ENCODE measurements at places on chromosomes 6 and 20. TPM values are rescaled to one million over a fixed set of nuclear protein-coding genes. Genes with fewer than 3 reads are reported as not detected.

- DNase-seq: peak; percentile 36
Measured at GRCh38 chr6:10465629-10466499, 51.0 kb upstream of the TFAP2A start.

DNA sequence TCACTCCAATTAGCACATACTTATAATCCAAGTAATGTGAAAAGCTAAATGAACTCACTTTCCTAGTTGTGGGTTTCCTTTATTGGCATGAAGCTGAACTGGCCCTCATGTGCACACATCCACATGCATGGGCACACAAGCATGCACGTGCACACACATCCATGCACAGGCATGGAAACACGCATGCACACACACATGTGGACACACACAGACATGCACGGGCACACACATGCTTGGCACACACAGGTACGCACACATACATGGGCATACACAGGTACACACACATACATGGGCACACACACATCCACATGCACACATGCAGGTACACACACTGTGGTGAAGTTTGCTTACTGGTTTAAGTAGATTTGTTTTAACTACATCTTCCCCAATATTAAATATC is 23.8 kb downstream of the SYNDIG1 start:
- no peak for DNase-seq

GRCh38 chr20:44690781-44691423 is 24.3 kb upstream of the CCN5 start:
- DNase-seq: no peak

GRCh38 chr6:168158213-168158979 is 79.4 kb upstream of the FRMD1 start:
- DNase-seq: no peak

DNA sequence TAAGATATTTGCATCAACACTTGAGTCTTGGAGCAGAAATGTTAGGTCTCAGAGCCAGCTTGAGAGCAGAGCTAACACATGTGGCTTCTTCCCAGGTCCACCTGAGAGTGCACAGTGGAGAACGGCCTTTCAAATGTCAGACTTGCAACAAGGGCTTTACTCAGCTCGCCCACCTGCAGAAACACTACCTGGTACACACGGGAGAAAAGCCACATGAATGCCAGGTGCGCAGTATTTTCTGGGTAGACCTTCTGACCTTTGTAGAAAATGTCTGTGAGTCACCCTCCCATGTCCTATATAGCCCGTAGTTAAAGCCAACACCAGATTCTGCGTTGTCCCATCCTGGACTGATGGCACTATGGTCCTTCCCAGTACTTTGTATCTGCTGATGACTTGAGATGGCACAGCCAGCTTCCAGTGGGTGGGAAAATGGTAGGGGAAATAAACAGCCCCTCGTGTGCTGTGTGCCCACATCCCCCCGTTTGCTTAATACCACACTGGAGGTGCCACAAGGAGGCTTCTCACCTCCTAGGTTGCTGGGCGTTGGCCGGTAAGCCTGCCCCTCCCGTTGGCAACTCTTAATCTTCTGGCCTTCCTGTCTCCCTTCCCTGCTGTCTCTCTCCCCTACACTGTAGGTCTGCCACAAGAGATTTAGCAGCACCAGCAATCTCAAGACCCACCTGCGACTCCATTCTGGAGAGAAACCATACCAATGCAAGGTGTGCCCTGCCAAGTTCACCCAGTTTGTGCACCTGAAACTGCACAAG is 20.3 kb downstream of the PRDM1 start:
- DNase-seq: no peak

GRCh38 chr6:15194453-15194852 is 51.4 kb upstream of the JARID2 start:
- DNase-seq: no peak

- DNase-seq: peak; percentile 88
Measured at GRCh38 chr6:72746276-72746675, 124.4 kb downstream of the KCNQ5 start.

DNA sequence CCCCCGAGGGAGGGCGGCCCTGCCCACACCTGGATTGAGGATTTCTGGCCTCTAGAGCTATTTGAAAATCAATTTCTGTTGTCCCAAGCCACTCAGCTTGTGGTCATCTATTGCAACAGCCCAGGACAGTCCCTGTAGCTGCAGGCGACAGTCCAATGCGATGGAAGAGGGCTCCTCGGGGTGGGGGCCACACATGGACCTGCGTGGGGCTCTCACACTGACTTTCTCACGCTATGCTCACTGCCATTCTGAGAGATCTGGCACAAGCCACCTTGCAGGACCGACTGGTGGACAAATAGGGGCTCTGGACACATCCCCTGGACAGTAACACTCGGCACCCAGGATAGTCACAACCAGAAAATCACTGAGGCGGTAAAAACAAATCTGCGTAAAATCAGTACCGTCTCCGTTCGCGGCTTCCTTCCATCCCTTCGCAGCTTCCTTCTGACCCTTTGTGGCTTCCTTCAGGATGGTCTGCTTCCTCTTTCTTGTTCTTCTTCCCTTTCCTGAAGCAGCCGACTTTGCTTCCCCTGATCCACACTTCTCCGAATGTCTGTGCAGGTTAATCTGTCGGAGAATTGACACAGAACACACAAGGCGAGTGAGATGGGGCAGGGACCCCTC is 21.8 kb downstream of the CTCFL start:
- DNase-seq: no peak

DNA sequence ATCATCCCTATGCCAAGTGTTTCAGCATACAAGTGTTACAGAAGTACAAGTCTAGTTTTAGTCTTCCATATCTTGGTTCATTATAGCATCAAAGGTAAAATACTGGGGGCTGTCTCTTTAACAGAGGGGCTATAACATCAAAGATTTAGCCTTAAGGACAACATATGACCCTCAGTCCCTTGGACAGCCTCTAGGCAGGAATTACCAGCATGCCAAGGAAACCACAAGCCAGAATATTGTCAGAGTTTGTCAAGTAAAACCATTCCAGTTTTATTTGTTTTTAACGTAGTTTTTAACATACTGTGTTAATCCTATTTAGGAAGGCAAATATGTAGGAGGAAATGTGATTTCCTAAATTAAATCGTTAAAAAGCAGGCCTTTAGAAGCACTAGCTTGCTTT is 18.6 kb downstream of the ZKSCAN8 start:
- no peak for DNase-seq

- DNase-seq: no peak
Measured at GRCh38 chr20:21090721-21091120, 15.4 kb downstream of the LINC00237 start.

DNA sequence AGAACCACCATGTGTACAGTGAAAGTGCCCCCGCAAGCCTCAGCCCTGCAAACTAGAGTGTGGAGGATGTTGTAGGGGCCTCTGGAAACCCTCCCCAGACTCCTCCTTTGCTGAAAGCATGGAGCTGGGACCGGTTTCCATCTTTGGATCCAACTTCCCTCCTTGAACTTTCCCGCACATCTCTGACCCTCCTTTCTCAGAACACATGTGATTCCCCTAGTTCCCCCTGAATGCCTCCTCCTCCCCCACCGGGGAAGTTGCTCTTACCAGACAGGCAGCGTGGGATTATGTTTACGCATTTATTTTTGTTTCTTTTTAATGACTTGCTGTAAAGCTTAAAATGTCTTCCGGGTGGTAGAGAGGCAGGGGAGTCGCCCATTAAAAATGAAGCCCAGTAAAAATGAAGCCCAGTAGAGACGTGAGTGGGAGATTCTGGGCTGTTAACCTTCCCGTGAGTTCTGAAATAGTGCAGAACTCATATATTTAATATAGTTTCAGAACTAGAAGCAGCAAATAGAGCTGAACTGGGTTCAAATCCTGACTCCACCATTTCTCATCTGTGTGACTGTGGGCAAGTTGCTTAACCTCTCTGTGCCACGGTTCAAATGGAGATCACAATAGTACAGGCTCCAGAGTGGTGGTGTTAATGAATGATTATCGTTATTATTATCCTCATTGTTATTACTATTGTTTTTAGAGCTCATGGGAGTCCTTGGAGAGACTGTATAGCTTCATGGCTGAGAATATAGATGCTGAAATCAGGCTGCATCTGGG is 8.0 kb upstream of the PTPN1 start:
- DNase-seq: no peak

DNA sequence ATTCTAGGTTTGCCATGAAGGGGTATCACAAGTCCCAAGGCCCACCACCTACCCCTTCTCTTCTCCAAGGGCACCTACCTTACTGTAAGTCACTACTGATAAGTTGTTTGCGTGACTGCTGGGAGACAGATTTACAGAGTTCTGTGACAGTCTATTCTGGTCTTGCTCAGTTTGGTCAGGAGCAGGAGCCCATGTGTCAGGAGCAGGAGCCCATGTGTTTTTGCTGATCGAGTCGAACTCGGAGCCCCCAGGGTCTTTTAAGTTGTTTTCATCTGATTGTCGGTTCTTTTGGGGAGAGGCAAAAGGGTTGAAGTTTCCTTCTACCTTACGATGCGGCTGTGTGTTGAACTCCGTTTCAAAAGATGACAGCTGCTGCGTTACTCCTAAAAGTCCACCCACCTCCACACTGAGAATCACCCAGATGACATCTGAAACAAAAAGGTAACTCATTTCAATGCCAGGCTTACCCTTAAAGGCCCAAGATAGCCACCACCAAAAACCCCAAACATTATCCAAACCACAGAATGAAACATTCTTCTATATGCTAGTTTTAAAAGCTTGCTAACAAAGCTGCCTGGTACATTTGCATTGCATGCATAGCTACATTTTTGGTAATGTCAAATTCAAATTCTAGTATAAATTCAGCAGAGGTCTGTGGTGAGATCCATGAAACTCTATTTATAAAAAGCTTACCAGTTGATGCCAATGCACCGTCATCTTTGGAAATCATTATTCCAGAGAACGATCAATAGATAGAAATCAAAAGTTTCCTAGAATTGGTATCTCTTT is 50.5 kb upstream of the SPDEF start:
- no peak for DNase-seq

DNA sequence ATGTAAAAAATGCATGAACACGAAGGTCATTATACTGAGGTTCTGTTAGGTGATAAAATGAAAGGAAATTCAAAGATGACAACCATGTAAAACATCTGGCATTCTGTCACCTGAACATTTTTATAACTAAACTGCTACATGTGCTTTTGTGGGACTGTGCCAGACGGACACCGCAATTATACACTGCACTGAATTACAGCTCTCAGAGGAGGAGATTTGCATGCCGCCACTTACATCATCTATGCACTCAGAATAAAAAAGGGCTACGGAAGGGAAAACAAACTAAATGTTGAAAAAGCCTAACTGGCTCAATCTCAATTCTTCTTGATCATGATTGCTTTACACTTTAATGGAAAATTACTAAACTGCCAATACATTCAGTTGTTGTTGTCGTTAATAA is 614.0 kb upstream of the EYS start:
- DNase-seq: no peak

DNA sequence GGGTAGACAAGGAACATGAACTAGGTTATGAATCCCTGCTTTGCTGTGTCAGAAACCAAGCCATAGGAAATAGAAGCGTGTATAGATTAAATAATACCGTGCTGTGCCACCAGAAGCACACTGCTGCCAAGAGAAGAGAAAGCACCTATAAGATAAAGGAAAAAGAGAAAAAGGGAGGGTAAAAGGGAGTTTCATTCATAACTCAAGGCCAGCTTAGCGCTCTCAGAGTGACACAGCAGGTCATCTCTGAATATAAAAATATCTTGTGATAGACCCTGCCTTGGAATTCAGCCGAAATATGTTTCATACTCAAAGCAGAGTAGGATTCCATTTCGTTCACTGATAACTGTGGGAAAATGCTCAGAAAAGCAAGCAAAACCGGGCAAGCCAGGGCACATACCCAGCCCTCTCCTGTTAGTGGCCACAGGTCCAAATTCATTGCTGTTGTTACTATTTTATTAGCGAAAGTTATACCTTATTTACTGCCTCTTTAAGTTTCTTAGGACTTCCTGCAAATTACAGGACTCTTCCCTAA is 8.7 kb downstream of the JAG1 start:
- peak; percentile 83 for DNase-seq

DNA sequence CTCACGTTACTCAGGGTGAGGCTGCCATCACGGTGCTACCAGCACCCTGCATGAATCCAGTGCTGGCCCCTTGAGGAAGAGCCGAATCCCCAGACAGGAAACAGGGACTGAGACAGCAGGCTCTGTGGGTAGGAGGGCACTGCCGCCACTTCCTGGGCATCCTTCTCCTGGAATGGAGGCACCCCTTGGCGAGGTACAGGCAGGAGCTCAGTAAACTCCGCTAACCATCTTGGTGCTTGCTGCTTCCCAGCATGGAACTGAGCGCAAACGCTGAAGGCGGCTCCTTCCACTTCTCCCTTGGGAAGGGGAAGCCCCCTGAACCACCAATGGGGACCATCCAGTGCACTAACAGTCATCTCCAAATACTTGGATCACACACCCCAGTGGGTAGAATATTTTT is 13.5 kb upstream of the CCDC167 start:
- no peak for DNase-seq

- DNase-seq: no peak
Measured at GRCh38 chr6:129790785-129791184, 70.3 kb downstream of the TMEM244 start.

DNA sequence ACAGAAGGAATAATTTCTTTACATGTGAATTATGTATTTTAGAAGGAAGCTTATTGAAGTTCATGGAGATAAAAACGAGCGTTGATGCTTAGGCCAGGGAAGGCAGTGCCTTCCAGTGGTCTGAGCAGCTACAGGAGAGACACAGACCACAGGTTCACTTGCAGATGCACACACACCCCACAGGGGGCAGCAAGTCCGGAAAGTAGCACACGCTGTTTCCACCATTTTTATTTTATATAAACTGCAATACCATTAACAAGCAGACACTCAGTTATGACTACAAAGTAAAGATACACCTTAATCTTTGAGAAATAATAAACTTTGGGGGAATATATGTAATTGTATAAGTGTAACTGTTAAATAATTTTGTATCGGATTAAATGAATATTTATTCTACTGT is 13.5 kb upstream of the DACT2 start:
- no peak for DNase-seq

DNA sequence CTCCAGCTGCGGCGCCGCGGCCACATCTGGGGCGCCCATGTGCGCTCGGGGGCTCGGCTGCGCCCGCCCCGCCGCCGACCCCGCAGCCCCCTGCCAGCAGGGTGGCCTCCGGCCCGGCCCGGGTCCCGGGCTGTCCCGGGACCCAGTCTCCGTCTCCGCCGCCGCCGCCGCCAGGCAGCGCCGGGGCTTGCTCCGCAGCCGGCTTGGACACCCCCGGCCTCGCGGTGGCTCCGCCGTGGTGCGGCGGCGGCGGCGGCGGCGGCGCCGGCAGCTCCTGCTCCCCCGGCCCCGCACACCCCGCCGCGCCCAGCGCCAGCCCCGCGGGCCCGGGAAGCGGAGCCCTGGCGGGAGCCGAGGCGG is 219 bp downstream of the ISM1 start:
- no peak for DNase-seq

Gene ERVFRD-1
- total RNA-seq: not detected

Gene APCDD1L
- total RNA-seq: 1.4 TPM

Gene DNMT3B
- 2.0 TPM for total RNA-seq

Gene INSM1
- total RNA-seq: not detected

Gene CASS4
- total RNA-seq: not detected

Gene DSE
- total RNA-seq: 116 TPM

Gene ABHD16B
- not detected for total RNA-seq

Gene ENPP1
- total RNA-seq: 0.67 TPM

Gene TCF15
- not detected for total RNA-seq

Gene DSP
- total RNA-seq: 397 TPM

Measured in mammary epithelial cell (primary cell).